Fibroblast of mammary gland (primary cell): ENCODE measurements at places on chromosomes 7 and 10.
A peak's percentile ranks its signal among the peaks of the same experiment; 100 is the strongest.

DNA sequence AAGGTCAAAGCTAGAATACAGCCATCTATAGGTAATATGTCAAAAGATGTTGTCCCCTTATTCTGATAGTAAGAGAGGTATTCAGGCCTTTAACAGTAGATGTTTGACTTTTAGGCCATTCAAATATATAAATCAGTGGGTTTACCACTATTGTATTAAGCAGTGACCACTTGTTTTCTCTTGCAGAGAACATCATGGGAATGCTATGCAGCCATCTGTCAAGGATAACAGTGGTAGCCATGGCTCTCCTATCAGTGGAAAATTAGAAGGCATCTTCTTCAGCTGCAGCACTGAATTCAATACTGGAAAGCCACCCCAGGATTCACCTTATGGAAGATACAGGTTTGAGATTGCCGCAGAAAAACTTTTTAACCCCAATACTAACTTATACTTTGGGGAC, 68.4 kb downstream of the PHYHIPL start:
- no peak for DNase-seq

DNA sequence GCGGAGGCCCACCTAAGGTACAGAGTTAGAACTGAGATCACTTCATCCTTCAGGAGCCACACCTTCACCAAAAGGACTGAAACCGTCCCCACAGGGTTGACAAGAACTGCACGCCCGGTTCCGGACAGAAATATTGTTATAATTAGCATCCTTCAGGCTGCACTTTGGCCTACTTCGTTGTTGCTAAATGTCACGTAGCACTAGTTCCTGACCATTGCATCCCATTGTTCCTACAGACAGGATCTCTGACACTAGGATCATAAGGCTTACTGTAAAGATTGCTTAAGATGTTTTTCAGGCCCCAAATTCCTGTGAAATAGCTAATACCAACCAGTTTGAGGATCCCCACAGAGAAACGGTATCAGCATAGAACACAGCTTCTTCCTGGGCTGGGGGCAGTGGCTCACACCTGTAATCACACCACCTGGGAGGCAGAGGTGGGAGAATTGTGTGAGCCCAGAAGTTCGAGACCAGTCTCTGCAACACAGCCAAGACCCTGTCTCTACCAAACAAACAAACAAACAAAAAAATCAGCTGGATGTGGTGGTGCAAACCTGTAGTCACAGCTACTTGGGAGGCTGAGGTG, 18.3 kb upstream of the EIF4H start:
- DNase-seq: no peak

DNA sequence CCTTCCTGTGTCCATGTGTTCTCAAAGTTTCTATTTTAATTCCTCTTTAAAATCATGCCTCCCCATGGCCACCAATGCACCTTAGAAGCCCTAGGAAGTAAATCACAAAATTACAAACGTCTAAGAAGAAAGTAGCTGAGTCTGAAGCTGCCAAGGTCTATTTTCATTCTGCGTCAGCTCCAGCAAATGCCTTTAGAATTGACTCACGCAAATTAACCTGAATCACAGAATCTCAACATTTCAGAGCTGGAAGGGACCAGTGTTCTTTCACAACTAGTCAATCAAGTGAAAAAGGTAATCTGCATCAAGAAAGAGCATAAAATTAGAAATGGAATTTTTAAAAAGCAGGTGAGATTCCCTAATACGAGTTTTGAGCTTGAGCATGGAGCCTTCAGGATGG, 1017.6 kb downstream of the SORCS3 start:
- DNase-seq: no peak

- no peak for DNase-seq
These were observed 86.5 kb upstream of the NMT2 start for GRCh38 chr10:15254808-15255648.

- DNase-seq: no peak
These were observed 119.9 kb downstream of the HPSE2 start for GRCh38 chr10:99115703-99116102.

DNA sequence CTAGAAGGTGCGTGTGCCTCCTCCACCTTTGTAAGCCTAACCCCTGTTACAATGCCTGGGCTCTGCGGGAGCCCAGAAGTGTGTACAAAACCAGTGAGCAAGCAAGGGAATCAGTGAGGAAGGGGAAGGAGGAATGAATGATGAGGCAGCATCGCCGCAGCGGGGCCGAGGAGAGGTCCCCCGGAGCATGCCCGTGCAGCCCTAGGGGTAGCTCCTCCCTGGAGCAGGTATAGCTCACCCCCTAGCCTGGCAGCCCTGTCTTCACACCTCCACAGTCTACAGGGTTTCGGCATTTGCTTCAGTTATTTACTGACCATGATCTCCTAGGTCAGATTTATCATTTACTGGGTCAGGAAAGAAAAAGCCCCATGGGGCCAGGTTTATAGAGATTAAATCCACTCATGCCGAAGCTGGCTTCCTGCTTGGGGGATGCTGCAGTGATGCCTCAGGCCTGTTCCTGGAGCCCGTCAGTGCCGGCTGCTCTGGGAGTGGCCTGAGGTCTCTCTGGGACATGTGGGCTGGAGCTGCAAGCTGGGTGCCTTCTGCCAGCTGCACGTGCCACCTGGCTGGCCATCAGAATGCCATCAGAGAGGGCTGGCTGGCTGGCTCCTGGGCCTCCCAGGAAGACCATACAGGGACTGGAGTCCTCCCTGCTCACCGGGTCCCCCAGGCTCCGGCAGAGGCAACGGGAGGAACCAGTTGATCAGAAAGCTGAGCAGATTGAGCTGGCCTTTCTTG, 138.9 kb downstream of the GRK5 start:
- DNase-seq: no peak

GRCh38 chr7:82164813-82165212, 278.8 kb downstream of the CACNA2D1 start:
- DNase-seq: peak; percentile 86

GRCh38 chr7:73451780-73452398, 18.3 kb downstream of the FZD9 start:
- DNase-seq: peak; percentile 74
